ENCODE measurements at places on chromosomes 1 and 21. TPM values are rescaled to one million over a fixed set of nuclear protein-coding genes. Genes with fewer than 3 reads are reported as not detected.

DNA sequence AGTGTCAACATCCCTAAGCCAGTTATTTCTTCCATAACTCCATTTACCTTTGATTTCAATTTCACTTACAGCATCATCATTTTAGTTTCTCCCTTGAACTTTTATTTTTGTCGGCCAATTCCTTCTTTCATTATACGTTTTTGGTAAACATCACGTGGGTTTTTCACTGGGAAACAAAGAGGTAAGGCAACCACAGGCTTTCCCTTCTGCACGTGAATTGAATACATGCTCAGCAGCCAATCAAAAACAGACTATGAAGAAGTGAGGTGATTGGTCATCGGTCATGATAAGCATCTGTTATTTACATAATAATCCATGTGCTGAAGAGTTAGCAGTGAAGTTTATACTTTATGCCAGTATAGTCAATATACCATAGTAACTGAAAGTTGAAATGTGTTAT is 98.7 kb downstream of the NCAM2 start:
- no peak for DNase-seq

DNA sequence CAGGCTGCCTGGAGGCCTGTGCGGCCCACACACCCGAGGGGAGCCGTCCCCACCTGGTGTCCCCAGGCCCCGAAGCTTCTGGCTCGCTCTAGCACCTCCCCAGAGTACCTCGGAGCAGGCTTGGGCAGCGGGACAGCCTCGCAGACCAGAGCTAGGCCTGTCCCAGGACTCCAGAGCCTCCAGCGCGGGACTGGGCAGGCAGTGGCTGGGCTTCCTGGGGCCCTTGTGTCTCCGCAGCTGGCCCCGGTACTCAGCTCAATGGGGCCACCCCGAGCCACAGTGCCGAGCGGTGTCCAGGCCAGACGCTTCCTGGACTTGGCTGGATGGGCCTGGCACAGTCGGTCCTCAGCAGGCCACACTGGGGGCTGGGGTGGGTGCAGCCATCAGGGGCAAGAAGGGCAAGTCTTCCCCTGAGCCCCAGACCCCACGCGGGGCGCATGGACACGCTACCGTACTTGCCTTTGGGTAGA is 4.9 kb downstream of the SCNN1D start:
- DNase-seq: peak; percentile 17

DNA sequence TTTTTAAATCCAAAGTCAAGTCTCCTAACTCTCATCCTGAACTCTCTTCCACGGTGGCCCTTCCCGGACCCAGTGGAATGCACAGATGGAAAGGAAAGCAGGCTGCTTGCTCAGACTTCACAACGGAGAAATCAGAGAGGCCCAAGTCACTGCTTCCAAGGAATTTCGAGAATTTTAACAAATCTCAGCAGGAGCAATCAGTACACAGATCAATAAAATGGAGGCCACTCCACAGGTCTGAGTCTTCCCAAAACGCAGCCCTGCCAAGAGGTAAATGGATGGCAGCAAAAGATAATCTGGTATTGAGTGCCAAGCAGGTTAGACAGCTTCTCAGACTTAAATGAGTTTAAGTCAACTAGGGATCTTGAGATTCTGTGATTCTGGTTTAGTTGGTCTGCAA is 81.1 kb upstream of the TIAM1 start:
- DNase-seq: no peak

DNA sequence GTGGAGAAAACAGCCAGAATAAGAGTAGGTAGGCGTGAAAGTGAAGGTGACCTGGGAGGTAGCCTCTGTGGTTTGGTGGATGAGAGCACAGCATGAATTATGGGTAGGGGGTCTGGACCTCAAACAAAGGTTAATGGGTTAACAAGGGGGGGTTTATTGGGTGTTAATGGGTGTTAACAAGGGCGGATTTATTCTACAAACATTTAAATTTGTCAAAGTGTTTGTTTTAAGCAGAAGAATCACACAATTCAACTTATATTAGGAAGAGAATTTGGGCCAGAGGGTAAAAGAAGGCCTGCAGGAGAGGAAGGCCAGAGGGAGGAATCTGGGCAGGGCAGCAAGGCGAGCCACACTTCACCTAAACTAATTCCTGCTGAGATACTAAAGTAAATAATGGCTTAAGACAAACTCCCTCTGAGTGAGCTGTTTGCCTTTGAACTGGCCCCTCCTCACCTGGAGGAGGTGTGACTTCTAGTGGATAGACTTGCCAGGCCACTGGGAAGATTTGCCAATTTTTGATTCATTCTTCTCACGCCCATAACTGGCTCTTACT is 191.7 kb downstream of the GIPC2 start:
- no peak for DNase-seq

DNA sequence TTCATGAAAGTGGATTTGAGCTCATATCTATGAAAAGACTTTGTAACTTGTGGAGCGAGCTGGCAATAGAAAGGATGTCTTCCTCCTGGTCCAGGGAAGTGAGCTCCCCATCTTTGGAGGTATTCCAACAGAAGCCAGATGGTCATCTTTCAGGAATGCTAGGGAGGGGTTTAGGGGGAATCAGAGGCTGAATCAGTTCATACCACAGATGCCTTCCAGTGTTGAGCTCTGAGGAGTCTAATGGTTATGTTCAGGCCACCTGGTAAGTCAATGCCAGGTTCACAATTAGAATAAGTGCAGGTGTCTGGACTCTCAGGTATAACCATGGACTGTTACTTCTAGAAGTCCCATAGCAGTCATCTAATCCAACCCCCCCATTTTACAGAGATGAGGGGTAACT is 119.1 kb downstream of the ACTL8 start:
- DNase-seq: no peak

- no peak for DNase-seq
Measured at GRCh38 chr1:82423174-82423815, 622.6 kb downstream of the ADGRL2 start.

DNA sequence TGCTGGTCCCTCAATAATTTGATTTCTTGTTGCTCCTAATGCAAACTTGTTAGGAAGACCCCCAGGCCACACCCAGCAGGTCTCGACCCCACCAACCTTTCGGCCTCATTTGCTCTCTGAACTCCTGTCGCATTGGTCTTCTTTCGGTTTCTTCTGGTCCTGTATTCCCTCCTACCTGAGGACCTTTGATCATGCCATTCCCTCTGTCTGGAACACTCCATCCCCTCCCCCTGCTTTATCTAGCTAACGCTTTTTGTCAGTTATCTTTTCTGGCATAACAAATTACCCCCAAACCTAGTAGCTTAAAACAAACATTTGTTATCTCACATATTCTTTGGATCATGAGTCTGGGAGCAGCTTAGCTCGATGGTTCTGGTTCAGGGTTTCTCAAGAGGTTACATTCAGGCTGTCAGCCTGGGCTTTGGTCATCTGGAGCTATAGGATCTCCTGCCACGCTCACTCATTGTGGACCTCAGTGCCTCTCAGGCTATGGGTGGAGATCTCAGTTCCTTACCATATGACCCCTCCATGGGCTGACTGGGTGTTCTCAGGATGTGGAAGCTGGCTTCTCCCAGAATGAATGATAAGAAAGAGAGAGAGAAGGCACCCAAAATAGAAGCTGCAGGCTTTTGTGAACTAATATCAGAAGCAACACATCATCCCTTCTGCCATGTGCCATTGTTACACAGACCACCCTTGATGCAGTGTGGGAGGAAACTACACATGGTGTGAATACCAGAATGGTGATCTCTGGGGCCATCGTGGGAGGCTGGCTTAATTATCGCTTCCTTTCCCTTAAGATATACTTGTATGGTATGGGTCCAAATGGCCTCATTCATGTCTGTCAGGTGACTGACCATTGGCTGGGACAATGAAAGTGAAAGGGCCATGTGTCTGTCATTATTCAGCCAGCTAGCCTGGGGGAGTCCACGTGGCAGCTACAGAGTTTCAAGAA is 29.1 kb upstream of the BCAR3 start:
- no peak for DNase-seq

DNA sequence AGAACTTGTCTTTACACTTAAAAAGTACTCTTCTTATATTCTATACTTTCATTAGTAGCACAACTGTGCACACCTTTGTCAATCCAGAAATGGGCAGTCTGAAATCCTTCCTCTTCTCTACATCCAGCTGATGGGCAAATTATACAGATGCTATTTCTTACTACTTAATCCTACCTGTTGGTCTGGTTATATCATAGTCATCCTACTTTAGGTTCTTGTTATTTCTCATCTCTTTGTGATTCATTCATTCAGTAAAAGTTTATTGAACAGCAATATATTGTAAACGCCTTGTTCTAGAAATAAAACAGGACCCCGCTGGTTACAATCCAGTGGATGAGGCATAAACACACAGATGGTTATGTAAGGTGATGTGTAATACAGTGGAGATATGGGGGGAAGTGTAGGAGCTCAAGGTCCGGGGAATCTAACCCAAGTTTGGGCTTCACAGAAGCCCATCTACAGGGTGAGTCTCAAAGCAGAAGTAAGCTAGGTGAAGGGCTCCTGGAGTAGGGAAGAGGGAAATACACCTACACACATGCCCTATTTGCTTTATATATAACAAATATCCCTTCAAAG is 11.8 kb upstream of the FUBP1 start:
- no peak for DNase-seq

DNA sequence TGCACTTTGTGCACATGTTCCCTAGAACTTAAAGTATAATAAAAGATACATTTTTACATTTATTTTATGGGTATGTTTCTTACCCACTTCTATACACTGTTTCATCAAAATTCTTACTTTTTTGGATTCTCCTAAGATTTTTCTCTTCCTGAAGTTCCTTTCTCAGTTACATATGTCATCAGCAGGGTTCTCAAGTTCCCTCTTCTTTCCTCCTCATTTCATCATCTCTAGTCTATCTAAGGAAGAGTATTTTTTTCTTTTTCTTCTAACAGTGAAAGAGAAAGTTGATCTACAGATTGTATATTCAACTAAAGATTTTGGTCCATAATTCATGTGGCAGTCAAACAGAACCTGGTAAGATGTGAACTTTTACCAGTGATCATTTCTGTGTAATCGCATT is 41.2 kb upstream of the CYYR1 start:
- DNase-seq: no peak

DNA sequence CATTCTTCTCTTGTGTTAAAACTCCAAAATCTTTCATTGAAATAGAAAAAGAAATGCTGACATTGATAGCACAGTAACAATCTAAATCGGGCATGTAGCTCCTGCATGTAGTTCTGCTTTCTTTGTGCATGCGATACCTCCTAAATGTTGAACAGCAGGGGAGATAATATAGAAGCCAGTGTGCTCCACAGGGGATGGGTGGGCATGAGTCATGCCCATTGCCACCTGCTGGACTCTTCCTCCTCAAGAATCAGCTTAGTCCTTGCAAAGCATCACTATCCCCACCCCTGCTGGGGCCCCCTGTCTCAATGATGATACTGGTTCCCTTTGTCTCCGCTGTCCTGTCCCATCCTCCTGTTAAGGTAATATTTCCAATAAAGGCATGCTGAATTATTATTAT is 203.0 kb downstream of the RWDD3 start:
- no peak for DNase-seq

DNA sequence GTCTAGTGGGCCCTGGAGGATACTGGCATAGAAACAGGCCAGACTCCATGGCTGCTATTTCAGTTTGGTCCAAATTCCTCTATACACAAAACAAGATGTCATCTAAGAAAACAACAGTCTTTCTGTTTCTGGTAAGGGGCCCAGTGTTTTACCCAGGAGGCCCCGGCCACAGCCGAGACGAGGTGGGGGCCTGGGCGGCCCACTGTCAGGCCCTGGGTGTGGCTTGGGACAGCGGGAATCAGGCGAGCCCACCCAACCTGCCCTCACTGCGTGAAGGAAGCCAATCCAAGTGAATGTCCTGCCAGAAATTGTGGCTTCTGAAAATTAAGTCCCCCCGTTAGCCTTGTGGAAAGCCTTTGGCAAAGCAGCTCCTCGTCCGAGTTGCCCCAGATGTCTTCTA is 31.2 kb upstream of the GPR153 start:
- DNase-seq: no peak

DNA sequence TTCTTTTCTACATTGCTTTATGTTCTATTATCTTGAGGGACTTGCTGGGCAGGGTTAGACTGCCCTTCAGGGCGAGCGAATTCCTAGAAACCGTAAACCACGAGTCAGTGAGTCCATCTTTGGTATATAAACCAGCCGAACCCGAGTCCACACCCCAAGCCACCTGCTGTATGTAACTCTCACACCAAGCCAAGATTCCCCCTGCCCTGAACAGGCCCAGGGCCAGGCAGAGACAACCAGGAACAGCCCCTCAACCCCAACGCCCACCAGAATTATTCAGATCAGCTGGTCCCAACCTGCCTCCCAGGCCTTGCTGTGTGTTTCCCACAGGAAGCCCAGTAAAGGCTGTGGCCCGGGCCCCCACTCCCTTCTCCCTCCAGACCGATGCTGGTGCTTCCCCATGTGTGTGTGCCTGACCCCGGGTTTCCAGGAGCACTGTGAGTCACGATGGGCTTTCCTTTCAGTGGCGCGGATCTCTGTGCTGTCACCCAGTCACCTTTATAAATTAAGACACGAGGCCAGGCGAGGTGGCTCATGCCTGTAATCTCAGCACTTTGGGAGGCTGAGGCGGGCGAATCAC is 17.1 kb downstream of the KIF17 start:
- DNase-seq: no peak

DNA sequence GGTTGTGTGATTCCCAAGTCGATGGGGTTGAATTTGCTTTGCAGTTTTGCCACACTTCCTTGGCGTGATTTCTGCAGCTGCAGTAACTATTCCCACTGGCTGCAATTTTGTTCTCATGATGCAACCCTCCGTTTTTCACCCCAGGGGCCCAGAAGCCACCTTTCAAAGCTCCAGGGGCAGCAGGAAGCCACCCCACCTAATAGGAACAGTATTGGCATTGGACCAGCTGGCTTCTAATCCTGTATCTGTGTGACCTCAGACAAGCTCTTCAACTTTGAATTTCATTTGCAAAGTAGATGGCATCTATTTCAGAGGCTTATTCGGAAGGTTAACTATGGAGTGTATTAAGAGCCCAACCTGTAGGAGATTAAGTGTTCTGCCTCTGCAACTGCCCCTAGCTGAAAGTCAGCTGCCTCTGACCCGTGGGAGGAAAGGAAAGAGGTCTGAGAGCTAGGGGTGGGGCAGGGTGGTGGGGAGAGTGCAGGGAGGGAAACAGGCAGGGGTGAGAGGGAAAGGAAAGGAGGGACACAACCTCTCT is 12.6 kb downstream of the C1orf115 start:
- no peak for DNase-seq

LCE2B gene
- not detected for total RNA-seq

CLCA4 gene
- not detected for total RNA-seq

FCRL6 gene
- total RNA-seq: 0.60 TPM

AZIN2 gene
- total RNA-seq: 14.4 TPM

CELF3 gene
- 1.2 TPM for total RNA-seq

PRAMEF18 gene
- total RNA-seq: not detected

ZP4 gene
- total RNA-seq: not detected

Data from mesothelial cell of epicardium (in vitro differentiated cells).